Cardiac muscle cell (in vitro differentiated cells and primary cell): ENCODE measurements at places on chromosomes 5 and 9.
A peak's percentile ranks its signal among the peaks of the same experiment; 100 is the strongest.

GRCh38 chr9:18569941-18570630 lies 96.1 kb downstream of the ADAMTSL1 start:
- DNase-seq = no peak

DNA sequence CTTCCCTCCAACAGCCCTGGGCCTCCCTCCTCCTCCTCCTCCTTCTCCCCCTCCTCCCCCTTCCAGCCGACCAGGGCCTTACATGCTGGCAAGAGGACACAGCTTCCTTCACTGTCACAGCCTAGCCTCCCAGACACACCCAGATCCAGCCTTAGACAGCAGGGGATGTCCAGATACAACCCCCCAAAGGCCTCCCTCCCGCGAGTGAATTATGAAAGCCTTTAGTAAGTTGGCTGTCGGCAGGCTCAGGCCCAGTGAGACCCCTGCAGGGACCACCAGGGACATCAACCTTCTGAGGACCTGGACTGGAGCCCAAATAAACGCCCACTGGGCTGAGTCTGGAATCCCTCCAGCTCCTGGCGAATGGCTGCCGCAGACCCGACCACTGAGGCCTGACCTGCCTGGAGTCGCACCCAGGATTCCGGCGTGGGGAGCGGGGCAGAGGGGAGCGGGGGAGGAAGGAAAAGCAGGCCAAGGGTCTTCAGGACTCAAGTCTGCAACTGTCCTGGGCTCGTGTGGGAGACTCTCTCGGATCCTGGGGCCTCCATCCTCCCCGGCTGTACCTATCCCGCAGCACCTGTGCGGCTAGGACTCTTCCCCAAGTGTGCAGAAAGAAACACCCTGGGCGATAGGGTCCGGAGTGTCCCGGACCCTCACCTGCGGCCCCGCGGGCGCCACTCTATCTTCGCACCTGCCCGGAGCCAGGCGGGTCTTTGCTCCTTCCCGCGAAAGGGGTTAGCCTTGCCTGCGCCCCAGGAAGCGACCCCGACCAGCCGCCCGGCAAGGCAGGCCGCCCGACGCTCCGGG lies 705 bp downstream of the SEPTIN8 start:
- DNase-seq = peak; percentile 35

- no peak for DNase-seq
These were observed 251.3 kb upstream of the RFX3 start for GRCh38 chr9:3777137-3777536.

- no peak for DNase-seq
These were observed 100.8 kb upstream of the DHFR start for GRCh38 chr5:80755626-80756025.

DNA sequence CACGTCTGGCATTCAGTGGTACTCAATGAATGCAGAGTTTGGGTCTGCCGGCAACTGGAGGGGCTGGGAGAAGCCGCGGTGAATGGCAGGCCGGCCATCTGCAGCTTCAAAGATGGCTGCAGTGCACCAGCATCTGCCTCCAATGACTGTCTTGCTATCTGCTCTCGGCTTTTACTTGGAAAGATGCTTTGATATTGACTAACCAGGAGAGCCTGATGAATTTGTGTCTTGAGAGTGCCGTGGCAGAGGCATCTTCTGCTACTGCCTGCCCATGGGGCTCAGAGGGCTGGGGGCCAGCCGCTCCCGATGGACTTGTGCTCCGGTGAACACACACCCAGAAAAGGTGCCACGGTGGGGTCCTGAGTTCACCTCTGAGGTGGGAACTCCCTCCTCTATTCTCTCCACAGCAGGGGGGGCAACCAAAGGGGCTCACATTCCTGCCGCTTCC lies 164.5 kb downstream of the COL23A1 start:
- DNase-seq = no peak

- DNase-seq = no peak
These were observed 36.7 kb downstream of the FAXDC2 start for GRCh38 chr5:154813736-154814135.

GRCh38 chr9:70362952-70363351 lies 51.5 kb downstream of the KLF9 start:
- DNase-seq = no peak

GRCh38 chr5:112800891-112801290 lies 60.2 kb upstream of the SRP19 start:
- DNase-seq = no peak

- DNase-seq = no peak
These were observed 485.4 kb upstream of the CLINT1 start for GRCh38 chr5:158344376-158344775.

DNA sequence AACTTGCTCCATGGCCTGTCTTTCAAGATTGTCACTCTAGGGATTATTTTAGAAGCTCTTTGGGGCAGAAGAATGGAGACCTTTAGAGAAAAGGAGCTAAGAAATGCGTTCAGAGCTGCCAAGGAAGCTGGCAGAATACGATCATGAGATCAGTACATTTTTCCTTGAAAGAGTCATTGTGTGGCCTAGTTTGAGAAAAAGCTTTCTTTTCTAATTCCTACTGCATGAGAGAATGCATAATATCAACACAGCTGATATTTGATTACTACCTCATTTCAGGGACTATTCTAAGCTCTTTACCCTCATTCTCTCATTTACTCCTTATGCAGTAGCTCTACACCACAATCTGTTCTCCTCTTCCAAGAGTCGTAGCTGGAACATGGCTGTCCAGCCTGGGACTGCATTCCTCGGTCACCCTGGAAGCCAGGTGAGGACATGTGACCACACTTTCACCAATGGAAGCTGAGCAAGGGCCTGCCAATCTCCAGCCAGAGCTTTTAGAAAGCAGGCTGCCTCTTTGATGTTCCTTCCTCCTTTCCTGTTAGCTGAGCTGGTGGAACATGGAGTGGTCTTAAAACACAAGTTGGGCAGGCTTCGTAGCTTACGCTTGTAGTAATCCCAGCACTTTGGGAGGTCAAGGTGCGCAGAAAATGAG lies 99.3 kb upstream of the LHFPL2 start:
- DNase-seq = peak; percentile 55

DNA sequence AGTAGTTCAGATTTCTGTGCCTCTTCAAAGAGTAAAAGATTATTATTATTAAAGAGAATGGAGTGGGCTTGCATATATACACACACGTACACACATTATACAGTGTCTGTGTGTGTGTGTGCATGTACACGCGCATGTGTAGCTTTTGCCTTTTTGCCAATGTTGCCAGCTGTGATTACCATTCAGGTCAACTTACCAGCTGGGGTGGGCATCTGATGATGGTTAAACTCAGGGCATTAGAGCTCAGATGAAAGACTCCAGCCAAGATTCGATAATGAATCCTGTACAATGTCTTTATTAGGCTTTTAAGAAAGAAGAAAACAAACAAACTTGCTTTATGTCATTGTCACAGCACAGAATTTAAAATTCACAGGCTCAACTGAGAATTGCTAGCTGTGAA lies 296.5 kb upstream of the DMAC1 start:
- DNase-seq = no peak

DNA sequence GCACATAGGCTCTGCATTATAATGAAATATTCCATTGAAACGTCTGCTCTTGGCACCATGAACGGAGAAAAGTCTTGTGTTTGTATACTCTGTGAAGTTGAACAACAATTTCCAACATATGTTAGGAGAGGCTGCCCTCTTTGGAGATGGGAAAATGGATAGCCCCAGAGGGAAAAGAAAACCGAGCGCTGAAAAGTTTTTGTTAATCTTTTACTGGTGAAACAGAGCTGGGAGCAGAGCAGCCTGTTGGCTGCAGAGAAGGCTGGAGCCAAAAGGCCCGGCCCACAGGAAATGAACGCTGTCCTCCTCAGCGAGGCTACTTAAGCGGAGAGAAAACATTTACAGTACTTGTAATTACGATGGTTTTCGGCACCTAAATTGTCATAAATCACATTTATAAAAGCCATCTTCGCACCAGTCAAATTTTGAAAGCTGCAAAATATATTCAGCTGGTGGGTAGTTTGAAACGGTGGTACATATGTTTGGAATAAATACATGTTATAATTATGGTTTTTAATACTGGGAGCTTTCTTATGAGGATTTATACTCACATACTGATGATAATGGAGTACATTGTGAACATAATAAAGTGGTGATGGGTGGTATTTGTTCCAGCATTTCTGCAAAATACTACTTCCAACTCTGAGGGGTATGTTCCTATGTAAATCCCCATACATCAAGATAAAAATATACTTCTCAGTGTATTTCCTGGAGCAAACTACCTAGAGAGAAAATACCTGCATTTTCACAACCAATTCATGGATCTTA lies 129.6 kb upstream of the CNTLN start:
- peak; percentile 9 for DNase-seq

- no peak for DNase-seq
These were observed 48.4 kb downstream of the YIPF5 start for GRCh38 chr5:144122081-144122480.

GRCh38 chr5:176995896-176996767 lies 10.4 kb downstream of the UIMC1 start:
- DNase-seq = no peak

GRCh38 chr9:76691517-76692313 lies 72.5 kb upstream of the PCA3 start:
- peak; percentile 38 for DNase-seq

- DNase-seq = no peak
These were observed 31.2 kb downstream of the GPR21 start for GRCh38 chr9:123064716-123065115.

- DNase-seq = peak; percentile 89
These were observed 26.8 kb downstream of the ANP32B start for GRCh38 chr9:98009936-98010335.

- no peak for DNase-seq
These were observed 64.2 kb downstream of the DCP2 start for GRCh38 chr5:113040672-113041260.

DNA sequence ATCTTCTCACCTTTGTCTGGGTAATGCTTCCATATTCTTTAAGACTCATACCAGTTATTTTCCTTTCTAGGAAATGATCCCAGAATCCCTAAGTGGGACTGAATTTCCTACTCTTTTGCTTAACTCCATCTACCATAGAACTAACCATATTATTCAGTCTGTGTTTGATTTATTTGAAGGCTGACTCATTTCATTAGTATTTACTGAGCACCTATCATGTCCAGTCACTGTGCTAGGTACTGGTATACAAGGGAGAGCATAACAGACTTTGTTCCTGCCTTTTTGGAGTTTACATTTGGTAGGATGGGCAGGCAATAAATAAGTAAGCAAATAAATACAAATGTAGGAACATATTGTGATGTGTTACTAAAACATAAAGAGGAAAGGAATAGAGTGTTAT lies 4.3 kb downstream of the NPR2 start:
- DNase-seq = no peak

GRCh38 chr5:141245250-141245717 lies at the start of gene PCDHB15:
Gene PCDHB15 (plus strand): TSS chr5:141245395. CDS start chr5:141245579, 184 bp downstream.
- DNase-seq = peak; percentile 2

GRCh38 chr5:156695774-156696173 lies 154.3 kb upstream of the PPP1R2B start:
- no peak for DNase-seq

DNA sequence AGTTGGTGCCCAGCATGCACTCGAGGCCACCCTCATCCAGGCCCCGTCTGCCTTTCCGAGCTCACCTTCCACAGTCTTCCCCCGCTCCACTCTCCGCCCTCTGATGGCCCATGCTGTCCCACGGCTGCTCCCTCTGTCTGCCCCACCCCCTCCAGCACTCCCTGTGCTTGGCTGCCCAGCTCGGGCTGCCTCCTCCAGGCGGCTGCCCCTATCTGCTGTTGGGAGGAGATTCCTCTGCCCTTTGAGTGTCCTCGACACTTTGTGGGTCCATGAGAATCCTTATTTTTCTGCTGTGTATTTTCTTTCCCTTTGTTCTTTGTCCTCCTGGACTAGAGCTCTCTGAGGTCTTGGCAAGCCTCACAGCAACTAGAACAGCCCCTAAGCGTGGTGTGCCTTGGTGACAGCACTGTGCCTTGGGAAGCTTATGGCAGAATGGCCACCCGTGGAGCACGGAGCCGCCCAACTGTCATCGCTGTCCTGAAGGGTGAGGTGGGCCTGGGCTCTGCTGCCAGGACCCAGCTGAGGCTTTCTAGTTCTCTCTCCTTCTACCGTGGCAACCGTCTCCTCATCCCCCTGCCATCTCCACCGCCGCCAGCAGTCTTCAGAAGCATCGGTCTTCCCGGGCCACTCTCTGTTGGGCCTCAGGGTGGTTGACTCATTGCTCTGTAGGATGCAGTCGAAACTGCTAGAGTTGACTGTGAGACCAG lies 5.2 kb downstream of the NTMT1 start:
- no peak for DNase-seq

- DNase-seq = no peak
These were observed 233.8 kb downstream of the CCDC171 start for GRCh38 chr9:15786616-15787015.

- DNase-seq = no peak
These were observed 22.8 kb upstream of the SCGB3A2 start for GRCh38 chr5:147855774-147856069.

DNA sequence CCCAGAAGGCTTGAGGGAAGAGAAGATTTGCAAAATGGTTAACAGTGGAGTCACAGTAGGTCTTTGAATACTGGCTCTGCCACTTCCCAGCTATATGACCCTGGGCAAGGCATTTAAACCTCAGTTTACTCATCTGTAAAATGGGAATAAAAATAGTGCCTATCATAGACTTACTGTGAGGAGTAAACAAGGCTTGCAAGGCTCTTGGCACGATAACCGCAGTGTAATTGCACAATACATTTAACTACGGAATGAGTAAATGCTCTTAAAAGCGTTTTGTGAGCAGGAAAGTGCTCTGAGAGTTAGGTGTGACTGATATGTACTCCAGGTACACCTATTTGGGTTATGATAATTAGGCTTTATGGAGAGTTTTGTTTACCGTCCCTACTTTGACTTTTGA lies 8.4 kb downstream of the SLC36A3 start:
- DNase-seq = peak; percentile 38

DNA sequence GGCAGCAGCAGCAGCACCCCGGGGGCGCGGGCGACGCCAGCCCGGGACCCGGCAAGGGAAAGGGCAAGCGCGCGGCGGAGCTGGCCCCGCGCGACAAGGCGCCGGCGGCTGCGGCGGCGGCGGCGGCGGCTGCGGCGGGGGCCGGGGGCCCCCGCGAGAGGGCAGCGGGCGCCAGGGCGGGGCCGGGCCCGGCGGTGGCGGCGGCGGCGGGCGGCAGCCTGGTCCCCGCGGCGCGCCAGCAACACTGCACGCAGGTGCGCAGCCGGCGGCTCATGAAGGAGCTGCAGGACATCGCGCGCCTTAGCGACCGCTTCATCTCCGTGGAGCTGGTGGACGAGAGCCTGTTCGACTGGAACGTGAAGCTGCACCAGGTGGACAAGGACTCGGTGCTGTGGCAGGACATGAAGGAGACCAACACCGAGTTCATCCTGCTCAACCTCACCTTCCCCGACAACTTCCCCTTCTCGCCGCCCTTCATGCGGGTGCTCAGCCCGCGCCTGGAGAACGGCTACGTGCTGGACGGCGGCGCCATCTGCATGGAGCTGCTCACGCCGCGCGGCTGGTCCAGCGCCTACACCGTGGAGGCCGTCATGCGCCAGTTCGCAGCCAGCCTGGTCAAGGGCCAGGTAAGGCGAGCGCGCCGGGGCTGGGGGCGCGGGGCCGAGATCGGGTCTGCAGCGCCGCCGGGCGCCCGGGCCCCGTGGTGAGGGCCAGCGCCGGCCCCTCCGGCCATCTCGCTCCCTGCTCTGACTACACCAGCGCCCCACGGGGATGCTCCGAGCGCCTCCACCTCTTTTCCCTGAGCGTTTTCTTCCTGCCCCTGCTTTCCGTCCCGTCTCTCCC lies at the start of gene UBE2QL1:
Gene UBE2QL1, plus strand, starts transcription at position 238 of the 843 bp plus-strand sequence. Its CDS starts 35 bp downstream, at position 273.
- DNase-seq = peak; percentile 56
